KBM-7 (cell line): ENCODE measurements at places on chromosomes 16 and 17.
A peak's percentile ranks its signal among the peaks of the same experiment; 100 is the strongest.

GRCh38 chr16:56864960-56865359 lies at the start of gene SLC12A3:
SLC12A3 (plus strand) TSS chr16:56865207; CDS start chr16:56865236, 29 bp downstream.
- DNase-seq = no peak

- peak; percentile 81 for DNase-seq
Observed at GRCh38 chr17:5610956-5611355, 26.6 kb upstream of the NLRP1 start.

- DNase-seq = no peak
Observed at GRCh38 chr16:78362524-78363135, 263.2 kb downstream of the WWOX start.

GRCh38 chr17:16444258-16444886 lies 29.0 kb downstream of the TRPV2 start:
- peak; percentile 52 for DNase-seq

DNA sequence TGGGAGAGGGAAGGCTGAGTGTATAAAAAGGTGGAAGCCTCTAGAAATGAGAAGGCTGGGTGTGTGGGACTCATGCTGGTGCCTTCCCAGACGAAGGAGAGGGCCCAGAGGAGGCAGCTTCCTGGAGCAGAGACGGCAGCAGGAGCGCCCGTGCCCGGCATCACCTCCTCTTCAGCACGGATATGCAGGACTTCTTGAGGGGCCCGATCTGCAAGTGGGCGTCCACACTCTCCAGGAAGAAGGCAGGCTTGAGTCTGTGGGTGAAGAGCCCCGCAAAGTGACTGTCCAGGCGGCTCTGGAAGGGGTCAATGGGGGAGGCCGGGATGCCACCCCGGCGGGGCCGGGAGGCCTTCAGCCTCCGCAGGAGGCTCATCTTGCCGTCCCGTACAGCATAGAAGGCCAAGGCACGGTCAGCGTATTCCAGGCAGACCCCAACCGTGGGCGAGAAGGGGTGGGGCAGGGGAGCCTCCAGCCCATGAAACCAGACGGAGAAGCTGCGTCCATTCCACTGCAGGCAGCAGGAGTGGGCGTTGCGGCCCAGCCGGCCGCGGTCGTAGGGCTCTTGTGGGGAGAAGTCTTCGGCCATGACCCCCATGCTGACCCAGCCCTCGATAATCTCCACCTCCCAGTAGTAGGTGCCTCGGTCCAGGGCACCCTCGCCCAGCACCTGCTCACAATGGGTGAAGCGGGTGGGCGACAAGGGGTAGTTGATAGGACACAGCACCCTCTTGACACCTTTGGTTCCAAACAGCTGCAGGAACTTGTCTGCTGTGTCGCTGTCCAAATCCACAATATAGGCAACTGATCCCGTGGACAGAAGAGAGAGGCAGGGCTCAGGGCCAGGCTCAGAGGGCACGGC lies 3.8 kb downstream of the TRIM47 start:
- no peak for DNase-seq

DNA sequence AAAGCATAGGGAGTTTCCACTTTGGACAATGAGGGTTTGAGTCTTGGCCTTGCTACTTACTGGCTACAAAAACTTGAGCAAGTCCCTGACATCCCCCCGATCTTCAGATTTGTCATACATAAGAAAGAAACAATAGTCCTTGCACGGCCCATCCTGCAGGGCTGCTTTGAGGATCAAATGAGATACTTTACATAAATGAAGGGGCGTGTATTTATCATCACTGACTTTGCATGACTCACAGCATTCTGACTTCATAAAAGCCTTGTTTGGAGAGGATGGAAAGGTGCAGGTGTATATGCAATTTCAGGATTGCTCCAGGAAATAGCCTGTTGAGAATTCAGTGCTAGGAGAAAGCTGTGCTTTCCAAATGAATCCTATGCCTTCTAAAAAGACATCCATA lies 465.0 kb upstream of the MAF start:
- DNase-seq = no peak

- no peak for DNase-seq
Observed at GRCh38 chr16:71493213-71493612, 4.1 kb upstream of the ZNF19 start.

GRCh38 chr17:9356488-9356911 lies 219.1 kb downstream of the STX8 start:
- peak; percentile 56 for DNase-seq

GRCh38 chr17:35740997-35741931 lies 9.8 kb downstream of the RASL10B start:
- no peak for DNase-seq

GRCh38 chr17:29039764-29040598 lies 3.0 kb upstream of the PIPOX start:
- DNase-seq = no peak

- DNase-seq = no peak
Observed at GRCh38 chr16:26430618-26431017, 636.1 kb upstream of the C16orf82 start.

- no peak for DNase-seq
Observed at GRCh38 chr17:30521766-30522165, 44.6 kb downstream of the GOSR1 start.

DNA sequence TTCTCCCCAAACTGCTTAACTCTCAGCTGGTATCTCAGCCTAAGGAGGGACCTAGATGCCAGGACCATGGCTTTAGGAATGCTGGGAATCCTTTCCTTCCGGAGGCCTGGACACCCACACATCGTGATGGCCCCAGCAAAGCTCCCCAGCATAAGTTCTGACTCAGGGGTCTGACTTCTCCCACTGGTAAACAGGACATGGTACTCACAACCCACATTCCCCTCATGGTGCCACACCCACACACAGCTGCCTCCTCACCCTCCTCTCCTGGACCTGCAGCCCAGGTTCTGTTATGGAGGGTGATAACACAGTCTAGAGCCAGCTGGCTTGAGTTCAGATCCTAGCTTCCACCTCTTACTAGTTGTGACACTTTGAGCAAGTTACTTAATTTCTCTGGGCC lies 719 bp upstream of the RNF227 start:
- no peak for DNase-seq

DNA sequence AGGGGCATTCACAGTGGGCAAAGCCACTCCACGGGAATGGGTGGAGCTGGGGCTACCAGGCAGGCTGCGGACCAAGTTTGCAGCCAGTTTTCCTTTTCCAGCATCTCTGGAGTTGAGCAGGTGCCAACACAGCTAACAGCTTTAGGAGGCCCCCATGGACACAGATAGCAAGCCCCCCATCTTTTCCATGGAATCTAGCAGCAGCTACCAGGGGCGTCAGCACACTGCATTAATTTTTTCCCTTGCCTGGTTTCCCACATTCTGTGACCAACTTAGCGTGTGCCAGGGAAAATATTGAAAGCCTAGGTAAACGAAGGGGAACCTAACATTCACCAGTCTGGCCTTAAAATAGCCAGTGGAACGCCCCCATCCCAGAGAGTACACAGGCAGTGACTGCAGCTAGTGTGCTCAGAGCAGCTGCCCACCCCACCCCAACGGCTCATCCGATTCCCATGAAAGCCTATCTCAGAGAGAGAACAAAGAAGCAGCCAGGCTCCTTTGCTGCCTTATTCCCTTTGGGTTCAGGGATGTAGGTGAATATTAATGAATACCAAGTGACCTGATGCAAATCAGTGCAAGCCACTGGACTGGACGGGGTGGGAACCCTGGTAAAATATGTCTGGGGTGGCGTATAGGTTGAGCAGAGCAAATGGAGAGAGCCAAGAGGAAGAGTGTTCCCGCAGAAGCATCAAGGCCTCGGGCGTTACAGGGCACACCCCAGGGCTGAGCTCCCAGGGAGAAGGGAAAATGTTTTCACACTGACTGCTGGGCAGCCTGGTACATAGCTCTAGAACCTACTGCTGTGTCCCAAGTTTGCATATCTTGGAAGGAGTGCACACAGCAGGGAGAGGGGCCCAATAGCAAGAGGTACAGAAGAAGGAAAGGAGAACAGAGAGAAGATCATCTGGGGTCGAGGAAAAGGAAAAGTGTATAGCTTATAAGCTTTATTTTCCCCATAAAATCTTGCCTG lies 73.9 kb upstream of the SOX9 start:
- DNase-seq = no peak

- DNase-seq = peak; percentile 56
Observed at GRCh38 chr17:49496183-49496866, 1.2 kb downstream of the NGFR start.

DNA sequence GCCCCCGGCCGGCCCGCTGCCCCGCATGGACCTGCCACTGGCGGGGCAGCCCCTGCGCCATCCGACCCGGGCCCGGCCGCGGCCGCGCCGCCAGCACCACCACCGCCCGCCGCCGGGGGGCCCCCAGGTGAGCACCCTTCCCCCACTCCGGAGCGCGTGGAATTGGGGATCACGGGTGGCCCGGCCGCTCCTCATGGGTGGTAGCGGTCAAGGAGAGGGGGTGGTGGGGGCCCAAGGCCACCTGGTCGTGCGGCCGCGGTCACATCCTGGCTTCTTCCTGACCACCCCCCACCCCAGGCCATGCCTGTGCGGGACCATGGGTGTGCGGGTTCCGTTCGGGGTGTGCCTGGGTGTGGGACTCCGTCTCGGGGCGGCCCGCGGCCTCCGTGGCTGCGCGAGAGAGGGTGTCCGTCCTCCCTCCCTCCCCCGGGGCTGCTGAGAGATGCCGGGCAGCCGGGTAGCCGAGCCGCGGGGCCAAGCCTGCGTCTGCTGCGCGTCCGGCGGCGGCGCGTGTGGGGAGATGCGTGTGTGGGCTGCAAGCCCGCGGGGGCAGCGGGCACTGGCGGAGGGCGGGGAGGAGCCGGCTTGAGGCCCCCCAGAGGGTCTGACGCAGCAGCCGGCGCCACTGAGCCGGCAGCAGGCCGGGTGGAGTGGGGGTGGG lies 6.8 kb downstream of the ACD start:
- DNase-seq = no peak

- DNase-seq = peak; percentile 45
Observed at GRCh38 chr16:50354629-50355456, 13.9 kb downstream of the BRD7 start.

DNA sequence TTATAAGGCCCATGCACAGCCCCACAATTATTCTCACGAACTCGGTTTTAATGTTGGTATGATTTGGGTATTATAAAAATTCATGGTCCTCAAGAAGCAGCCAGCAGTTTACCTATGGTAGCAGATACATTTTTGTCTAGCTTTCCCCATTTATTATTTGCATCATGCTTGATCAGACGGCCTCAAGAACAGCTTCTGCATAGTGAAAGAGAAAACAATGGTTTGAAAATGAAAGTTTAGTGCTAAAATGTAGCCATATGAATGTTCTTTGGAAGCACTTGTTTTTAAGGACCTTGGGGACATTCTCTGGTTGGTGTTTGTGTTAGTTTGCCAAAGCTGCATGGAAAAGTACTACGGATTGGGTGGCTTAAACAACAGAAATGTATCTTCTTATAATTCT lies 72.4 kb upstream of the CPHXL start:
- DNase-seq = no peak

GRCh38 chr17:74524653-74525464 lies 6.4 kb downstream of the CD300LB start:
- no peak for DNase-seq

DNA sequence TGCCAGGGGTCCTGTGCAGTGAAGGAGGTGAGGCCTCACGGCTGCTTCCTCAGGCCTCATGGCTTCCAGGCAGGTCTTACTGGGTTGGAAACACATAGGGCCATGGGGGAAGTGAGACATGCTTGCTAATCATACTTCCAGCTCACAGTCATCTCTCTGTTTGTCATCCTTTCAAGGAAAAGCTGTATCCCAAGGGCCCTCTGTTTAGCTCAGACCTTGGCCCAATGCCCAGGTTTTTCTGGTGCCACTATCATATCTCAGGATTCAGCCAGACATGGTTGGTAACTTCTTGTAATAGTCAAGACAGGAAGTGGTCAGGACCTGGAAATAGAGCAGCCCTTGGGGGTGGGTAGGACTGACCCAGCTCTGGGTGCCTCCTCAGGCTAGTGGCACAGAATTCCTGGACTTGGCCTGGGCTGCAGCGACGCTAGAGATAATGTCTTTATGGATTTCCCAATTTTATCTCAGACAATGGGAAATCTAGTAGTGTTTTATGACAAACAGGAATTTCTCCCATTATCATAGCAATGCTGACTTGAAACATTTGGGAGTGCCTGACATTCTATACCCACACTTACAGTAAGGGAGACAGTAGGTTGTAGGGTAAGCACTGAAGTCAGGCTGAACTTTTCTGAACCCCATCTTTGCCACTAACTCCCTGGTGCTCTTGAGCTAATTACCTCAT lies 13.5 kb upstream of the ITGB3 start:
- DNase-seq = peak; percentile 86

- peak; percentile 0 for DNase-seq
Observed at GRCh38 chr17:11712456-11712855, 114.2 kb downstream of the DNAH9 start.

DNA sequence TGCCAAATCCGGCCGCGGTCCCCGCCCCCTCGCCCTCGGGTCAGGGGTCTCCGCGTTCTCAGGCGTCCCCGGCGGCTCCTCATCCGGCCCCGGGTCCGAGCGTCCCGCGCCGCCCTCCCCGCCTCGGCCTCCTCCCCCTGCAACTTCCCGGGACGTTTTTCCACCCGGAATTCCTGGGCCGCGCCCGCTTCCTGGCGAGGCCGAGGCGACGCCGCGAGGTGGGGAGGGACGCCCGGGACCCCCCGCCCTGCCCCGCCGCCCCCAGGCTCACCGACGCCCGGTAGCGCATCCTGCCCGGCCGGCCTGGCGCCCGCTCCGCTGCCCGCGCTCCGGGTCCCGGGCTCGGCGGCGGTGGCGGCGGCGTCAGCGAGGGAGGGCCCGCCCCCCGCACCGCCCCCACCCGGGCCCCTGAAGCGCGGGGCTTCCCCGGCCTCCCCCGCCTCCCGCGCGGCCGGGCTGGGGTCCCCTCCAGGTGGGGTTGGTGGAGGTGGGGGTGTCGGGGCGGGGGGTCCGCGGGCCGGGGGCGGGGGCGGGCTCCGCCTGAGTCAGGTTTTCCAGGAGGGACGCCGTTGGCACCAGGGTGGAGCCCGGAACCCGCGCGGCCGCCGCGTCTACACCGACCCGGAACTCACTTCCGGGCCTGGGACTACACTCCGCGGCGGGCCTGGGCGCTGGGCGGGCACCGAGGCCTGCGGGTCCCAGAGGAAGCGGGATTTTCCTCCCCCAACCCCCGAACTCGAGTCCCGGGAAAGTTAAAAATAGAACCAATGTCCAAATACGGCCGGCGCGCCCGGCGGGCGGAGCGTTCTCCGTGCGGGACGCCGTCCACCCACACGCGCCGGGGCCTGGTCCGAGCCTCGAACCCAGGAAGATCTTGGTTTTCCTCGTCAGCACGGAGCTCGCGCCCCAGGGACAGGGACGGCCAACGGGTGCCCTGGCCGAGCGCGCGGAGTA lies 6.8 kb downstream of the MYO1C start:
- DNase-seq = peak; percentile 34

GRCh38 chr16:54266363-54266955 lies 20.1 kb downstream of the IRX3 start:
- DNase-seq = no peak
